ENCODE measurements at places on chromosomes 2 and 18.

- DNase-seq = no peak
Measured at GRCh38 chr2:239869272-239870155, 155.6 kb downstream of the NDUFA10 start.

DNA sequence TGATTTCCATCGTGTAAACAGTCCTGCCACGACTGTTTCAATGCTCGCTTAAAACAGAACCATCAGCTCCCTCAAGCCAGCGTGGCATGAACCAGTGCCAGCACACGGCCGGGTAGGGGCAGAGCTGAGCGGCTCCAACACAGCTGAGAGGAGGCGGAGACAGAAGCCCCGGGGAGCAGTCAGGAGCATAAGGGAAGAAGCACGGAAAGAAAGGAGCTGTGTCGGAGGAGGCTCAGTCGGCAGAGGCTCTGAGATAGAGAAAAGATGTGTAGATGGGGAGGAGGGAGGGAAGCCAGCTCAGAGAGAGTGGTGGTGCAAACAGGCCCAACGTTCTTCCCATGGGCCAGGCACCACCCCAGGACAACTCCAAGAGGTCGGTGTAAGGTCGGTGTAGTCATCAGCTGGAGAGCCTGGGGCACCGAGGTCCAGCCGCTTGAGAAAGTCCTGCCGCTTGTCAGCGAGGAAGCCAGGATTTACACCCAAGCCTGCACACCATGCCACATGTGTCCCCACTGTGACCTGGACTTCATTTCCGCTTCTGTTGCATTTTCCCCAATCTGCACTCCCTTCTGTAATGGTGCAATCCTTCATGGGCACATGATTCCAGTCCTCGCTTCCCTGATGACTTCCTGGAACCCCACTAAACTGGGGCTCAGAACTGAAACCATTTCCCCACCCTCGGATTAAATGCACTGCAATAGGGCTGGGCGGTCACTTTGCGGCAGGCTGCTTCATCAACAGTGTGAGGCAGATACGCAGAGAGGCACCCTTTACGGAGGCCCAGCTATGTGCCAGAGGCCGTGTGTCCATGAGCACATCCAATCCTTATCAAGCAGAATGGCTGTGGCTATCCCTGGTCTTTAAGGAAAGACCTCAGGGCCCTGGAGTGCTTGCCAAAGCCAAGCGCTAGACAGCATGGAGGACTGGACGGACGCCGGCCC, 43.5 kb downstream of the CYP27C1 start:
- no peak for DNase-seq

GRCh38 chr2:70785137-70785911, 5.1 kb downstream of the FIGLA start:
- peak; percentile 13 for DNase-seq

DNA sequence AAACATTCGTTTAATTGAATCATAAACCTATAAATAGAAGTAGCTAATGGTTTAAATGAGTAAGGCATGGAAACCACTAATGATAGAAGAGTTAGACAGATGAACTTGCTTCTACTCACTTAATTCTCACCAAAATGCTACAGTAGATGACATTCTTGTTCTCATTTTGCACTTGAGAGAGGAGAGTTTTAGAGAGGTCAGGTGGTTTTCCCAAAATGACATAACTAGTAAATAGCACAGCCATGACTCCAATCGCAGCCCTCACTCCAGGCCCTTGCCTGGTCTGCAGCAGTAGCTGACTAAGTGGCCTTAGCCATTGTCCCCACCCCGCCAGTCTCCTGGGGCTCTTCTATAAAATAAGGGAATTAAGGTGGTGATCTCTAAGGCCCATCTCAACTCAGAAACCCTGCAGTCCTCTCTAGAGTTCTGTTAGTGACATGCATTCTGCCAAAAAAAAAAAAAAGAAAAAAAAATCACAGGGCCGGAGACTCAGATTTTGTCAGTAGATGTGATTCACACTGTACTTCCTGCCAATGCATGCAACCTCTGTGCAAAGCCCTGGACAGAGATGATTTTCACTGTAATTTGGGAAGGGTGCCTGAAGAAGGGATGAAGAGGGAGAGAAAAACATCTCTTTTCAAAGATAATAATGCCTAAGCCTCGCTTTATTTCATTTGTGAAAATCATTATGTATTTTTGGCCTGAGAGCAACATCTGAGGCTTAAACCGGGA, 221.8 kb downstream of the ANAPC1 start:
- DNase-seq = no peak

GRCh38 chr2:71839826-71840225, 307.8 kb downstream of the CYP26B1 start:
- no peak for DNase-seq

GRCh38 chr2:174025271-174026121, 60.3 kb upstream of the SP3 start:
- no peak for DNase-seq

DNA sequence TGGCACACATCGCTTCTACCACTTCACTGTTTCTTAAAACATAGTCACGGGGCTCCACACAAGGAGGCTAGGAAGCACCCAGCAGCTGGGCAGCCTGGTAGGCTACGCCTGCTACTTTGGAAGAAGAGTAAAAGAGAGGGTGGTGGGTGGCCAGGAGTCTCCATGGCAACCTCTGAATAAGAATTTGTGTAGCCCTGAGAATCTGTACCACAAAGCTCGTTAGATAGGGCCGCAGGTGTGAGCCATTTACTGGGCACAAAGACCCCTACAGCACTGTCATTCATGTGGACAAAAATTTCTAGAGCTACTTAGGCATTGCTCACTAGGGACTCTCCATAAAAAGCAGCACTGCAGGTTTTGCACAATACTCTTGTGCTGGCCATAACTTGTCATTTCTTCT, 166.4 kb upstream of the MSH6 start:
- DNase-seq = no peak

DNA sequence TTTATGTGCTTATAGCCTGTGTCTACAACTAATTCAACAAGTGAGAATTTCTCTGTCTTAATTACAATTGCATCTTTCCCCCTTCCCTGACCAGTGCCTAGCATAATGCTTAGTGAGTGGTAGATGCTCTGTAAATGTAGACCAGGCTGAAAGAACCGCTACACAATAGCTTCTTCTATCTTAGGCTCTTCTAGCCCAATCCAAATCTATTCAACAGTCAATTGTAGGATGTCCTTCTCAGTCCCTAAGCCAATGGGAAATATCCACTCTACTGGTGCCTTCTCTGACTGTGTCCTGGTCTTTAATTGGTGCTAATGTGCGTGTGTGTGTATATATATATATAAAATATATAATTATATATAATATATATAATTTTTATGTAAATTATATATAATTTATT, 34.1 kb upstream of the GCC2 start:
- DNase-seq = no peak

DNA sequence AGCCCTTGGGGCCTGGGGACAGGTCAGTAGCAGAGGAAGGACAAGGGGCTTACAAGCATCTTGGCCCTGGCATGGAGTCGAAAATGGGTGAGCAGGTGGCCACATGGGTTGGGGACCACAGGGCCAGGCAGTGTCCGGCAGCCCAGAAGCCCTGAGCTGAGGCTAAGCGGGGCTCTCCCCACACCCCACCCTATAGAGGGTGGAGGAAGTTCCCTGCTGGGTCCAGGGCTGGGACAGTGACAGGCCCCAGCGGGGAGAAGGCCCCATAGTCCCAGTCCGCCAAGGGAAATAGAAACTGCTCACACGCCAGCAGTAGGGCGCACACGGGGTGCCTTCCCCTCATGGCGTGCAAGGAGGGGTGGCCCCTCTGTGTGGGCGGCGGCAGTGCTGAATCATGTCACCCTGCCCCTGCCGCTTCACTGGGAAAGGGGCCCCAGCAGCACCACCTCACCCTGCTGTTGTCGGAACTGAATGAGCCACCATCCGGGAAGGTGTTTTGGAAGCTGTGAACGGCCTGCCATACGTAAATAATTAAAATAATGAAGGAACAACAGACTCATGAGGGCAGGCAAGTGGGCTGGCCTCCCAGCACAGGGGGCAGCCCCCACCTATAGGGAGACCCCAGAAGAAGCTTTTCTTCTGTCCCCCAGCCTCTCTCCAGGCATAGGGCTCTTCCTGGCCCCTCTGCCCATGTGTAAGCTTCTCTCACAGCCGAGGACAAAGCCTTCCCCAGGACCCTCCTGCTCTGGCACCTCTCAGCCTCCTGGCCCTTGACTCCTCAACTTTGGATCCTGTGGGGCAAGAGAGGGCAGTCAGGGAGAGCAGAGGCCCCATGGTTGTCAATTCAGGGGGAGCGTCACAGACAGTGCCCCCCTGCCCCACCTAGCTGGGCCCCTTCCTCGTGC, 12.7 kb upstream of the DUSP2 start:
- DNase-seq = peak; percentile 95

DNA sequence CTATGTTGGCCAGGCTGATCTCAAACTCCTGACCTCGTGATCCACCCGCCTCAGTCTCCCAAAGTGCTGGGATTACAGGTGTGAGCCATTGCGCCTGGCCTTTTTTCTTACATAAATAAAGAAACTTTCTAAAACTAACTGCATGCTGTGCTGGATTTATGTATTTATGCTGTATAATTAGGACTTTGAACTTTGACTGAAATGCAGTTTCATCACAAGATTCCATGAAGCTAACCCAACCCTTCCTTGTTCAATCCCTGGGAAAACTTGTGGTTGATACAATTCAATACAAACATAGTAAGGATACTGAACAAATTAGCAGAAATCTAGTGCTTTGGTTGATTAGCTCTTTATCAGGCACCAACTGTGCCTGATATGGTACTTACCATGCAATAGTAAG, 20.9 kb upstream of the SLC35F5 start:
- no peak for DNase-seq
